ENCODE measurements at places on chromosomes 11 and 22.

DNA sequence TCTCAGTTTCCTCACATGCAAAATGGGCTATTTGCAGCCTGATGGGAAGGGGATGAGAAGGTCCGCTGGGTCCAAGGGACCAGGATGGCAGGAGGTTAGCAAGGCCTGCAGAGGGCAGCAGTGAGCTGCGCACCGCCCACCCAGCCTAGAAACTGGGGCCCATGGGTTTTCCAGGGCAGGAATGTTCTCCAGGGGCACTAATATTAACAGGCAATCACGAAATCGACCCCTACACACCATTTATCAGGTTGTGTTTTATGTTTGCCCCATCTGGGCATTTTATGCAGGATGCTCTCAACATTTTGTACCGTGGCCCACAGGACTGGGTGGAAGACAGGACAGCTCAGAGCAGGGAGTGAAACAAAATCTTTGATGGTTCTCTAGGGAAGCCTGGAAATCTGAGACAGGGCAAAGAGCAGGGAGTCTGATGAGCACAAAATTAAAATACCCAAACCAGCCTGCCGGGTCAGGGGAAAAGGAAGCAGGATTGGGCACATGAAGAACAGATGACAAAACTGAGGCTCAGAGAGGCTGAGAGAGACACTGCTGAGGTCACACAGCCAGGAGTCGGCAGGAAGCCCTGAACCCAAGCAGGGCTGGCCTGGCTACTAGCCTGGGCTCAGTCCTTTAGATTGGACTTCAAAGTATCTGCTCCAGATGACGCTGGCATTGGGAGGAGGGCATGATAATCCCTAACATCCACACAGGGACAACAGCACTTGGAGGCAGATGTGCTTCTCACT, 1.6 kb upstream of the BCR start:
- DNase-seq: peak; percentile 27

- DNase-seq: no peak
Measured at GRCh38 chr22:47663615-47664605, 901.5 kb downstream of the TBC1D22A start.

- DNase-seq: no peak
Measured at GRCh38 chr11:3226846-3227567, 5.2 kb downstream of the MRGPRE start.

DNA sequence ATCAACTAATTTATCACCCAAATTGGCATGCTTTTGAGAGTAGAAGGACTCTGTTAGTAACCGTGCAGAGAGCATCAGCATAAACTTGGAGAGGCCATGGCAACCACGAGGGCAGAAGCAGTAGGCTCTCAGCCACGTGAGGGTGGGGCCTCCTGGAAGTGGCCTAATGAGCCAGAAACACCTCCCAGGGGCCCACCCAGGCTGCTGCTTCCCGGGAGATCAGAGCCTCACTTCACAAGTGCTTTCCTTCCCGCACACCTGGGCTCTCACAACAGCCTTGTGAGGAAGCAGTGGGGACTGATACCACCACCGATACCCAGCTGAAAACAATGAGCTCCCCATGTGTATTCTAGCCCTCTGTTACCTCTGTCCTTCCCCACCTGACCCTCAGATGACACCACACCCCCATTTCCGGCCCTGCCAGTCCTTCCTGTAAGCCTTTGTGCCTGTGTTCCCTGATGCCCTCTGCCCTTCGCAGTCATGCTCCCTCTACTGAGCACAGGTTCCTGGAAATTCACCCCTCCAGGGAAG, 17.0 kb downstream of the TRIM29 start:
- DNase-seq: no peak

DNA sequence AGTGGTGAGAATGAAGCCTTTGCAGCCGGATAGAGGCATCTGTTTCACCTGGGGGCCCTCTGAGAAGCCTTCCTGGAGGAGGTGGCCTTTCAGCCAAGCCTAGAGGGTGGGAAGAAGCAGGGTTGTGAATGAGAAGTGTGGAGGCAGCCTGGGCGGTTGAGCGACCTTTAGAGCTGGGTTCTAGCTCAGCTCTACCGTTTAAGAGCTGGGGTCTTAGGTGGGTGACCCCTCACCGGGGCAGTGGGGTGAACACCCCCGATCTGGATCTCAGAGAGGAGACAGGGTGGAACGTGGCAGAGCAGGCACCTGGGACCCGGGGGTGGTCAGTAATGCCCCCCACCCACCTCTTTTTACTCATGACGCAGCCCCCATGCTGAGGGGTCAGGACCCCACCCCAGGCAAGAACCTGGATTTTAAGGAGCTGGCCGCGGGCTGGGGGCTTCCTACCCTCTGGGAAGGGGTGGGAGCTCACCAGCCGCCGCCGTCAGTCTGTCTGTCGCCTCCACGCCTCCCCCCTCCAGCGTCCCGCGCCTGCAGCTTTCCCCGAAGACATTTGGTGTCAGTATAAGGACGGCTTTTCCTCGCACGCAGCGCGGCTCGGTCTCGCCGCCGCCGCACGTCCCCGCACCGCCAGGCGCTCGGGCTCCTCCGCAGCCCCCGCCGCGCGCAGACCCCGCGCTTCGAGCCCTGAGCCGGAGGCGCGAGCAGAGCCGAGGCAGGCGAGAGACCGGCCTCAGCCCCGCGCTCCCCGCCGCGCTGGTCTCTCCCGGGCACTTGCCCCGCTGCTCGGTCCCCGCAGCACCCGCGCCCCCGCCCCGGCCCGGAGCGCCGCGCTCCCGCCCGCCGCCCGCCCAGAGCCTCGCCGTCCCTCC, 13.3 kb upstream of the CACNA1I start:
- no peak for DNase-seq

DNA sequence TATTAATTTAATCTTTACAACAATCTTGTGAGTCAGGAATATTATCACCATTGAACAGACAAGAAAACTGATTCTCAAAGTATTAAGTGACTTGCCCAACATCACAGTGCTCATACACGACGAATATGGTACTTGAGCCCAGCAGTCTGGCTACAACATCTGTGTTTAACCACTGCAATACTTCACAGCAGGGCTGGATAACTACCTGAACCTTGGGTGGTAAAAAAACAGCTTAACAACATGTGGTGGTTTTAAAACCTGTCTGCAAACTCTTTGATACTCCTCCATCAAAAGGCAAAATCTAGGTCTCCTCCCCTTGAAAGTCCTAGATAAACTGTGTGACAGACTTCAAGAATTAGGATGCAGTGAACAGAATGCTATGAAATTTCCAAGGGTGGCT, 424.6 kb upstream of the CADM1 start:
- no peak for DNase-seq

GRCh38 chr11:70079691-70080090, 1.6 kb downstream of the ANO1 start:
- DNase-seq: no peak

- no peak for DNase-seq
Measured at GRCh38 chr22:25134028-25134427, 65.6 kb upstream of the CRYBB3 start.

- no peak for DNase-seq
Measured at GRCh38 chr11:75513250-75513649, 12.5 kb downstream of the GDPD5 start.

DNA sequence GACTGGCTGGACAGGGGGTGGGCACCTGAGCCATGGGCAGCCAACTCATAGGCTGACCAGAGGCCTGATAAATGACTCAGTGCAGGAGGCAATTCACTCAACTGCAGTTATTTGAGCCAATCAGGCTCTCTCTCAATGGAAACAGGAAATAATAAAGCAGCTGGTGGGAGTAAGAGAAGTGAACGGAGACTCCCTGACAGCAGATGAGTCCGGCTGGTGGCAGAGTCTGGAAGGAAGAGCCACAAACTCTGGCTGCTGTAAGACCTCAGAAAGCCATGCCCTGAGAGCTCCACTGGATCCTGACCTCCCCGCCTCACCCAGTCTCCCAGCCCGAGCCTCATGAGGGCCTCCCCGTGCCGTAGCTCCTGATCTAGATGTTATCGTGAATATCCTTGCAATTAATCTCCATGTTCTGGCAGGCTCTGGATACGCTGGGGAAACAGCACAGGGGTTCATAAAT, 69.8 kb downstream of the TRIM29 start:
- no peak for DNase-seq

- DNase-seq: no peak
Measured at GRCh38 chr11:126607374-126607773, 251.9 kb downstream of the ST3GAL4 start.

GRCh38 chr11:131808470-131808869, 438.1 kb downstream of the NTM start:
- DNase-seq: no peak

DNA sequence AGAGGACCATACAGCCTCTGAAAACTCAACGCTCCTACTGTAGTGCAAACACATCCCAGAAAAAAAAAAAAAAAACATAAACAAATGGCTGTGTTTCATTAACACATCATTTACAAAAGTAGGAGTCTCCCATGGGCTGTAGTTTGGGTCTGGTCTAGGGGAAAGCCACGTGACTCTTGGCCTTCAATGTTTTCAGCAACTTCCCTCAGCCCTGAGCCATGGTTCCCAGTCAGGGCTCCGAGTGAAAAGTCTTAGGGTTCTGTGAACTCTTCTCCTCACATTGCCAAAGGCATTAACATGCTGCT, 58.5 kb downstream of the CSNK2A3 start:
- DNase-seq: no peak

GRCh38 chr11:34513682-34514449, at the start of gene ELF5:
Gene ELF5 (minus strand): TSS chr11:34513794. CDS start chr11:34505749, 8,045 bp downstream.
- no peak for DNase-seq

DNA sequence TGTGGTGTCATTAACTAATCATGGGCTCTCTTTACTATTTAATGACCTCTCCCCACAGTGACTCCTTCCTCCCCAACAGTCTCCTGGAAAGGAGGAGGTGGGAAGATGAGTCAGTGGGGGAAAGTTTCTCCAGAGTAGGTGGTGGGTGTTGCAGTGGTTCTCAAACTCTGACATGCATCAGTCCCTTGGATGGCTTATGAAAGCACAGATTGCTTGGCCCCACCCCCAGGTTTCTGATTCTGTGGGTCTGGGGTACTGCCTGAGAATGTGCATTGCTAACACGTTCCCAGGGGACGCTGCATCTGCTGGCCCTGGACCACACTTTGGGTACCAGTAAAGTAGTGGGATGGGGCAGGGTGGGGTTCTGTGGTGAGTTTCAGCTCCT, 9.8 kb downstream of the CD82 start:
- no peak for DNase-seq

DNA sequence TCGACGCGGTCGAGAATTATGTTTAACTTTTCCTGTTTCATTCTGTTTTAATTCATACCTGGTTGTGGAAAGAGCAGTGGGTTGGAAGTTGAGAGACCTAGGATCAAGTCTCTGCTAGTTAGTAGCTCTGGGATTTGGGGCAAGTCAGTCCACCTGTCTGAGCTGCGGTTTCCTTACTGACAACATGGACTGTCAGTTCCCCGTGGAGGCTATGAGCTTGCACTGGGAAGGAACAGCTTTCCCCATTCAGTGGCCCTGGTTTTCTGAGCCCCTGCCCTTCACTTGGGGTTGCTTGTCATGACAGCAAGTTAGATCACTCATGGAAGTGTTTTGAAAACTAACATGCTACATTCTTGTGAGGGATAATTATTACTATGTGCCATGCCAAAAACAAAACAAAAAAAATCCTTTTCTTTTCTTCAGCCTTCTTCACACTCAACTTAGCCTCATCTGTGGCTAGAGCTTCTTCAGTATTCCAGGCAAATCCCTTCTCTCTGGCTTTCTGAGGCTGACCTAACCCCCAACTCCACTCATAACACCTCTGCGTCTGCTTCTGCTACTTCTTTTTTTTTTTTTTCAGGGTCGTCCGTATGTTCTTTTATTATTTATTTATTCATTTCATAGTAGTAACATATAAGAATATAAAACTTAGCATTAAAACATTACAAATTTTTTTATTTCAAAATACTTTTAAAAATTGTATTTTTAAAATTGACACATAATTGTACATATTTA, 43.0 kb upstream of the ZBED5 start:
- no peak for DNase-seq
